ENCODE measurements at places on chromosomes 2 and 18. TPM values are rescaled to one million over a fixed set of nuclear protein-coding genes. Genes with fewer than 3 reads are reported as not detected.

STAT4 gene
- total RNA-seq, result 0.37 TPM

GPR75 gene
- 1.0 TPM for total RNA-seq

POTEC gene
- total RNA-seq, result not detected

C2orf66 gene
- not detected for total RNA-seq

TRIB2 gene
- total RNA-seq, result 25.2 TPM

HTR2B gene
- total RNA-seq, result not detected

LHCGR gene
- total RNA-seq, result not detected

DYNC2LI1 gene
- total RNA-seq, result 17.0 TPM

CHRNA1 gene
- not detected for total RNA-seq

RAB6C gene
- total RNA-seq, result 0.02 TPM

SRD5A2 gene
- not detected for total RNA-seq

ATG9A gene
- 73.3 TPM for total RNA-seq

NTSR2 gene
- not detected for total RNA-seq

LONRF2 gene
- total RNA-seq, result 0.10 TPM

UGT1A5 gene
- not detected for total RNA-seq

CSRNP3 gene
- 0.27 TPM for total RNA-seq

RNU2-63P gene
- not detected for total RNA-seq

SMAD4 gene
- total RNA-seq, result 110 TPM

BARD1 gene
- total RNA-seq, result 24.2 TPM

NEDD4L gene
- total RNA-seq, result 54.1 TPM

ZNF521 gene
- total RNA-seq, result 20.4 TPM

Data from M059J (cell line).